ENCODE measurements at places on chromosomes 16 and 17.

GRCh38 chr16:17377360-17378324 is 93.1 kb downstream of the XYLT1 start:
- DNase-seq, result no peak

- no peak for DNase-seq
Measured at GRCh38 chr17:77471984-77472461, 331.3 kb downstream of the SEC14L1 start.

DNA sequence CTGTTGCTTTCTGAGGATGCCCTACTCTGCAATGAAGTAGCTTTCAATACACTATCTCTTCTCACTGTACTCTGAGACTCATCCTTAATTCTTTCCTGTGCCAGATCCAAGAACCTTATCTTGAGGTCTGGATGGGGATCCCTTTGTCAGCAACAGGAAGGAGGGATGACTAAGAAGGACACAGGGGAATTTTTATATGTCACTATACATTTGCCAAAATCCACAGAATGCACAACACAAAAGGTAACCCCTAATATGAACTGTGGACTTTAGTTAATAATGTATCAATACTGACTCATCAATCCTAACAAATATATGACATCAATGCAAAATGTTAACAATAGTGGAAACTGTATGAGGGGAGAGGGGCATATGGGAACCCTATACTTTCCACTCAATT is 4.7 kb upstream of the RBBP6 start:
- DNase-seq, result no peak

DNA sequence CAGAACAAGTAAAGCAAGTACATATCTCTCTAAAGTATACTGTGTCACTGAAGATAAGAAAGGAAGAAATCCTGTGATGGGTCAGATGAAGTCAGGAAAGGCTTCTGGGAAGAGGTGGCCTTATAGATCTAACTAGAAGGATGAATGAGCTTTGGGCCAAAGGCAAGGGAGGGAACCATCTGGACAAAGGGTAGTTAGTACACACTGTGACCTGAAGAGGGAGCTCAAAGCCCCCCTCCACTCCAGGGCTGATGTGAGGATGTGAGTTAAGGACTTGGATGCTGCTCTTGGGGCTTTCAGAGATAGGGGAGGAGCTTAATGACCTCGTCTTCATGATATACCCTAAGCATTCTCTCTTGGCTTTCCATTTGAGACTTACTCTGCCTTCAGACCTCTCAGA is 185.3 kb upstream of the CACNG3 start:
- DNase-seq, result peak; percentile 27

Measured in CD4-positive, alpha-beta T cell (primary cell).